ENCODE measurements at places on chromosomes 1 and 21. TPM values are rescaled to one million over a fixed set of nuclear protein-coding genes. Genes with fewer than 3 reads are reported as not detected.

ATP1A4 gene
- 0.40 TPM for total RNA-seq

GRCh38 chr21:35273333-35273732 is 224.2 kb upstream of the RUNX1 start:
- DNase-seq = no peak

GRCh38 chr1:47765236-47765635 is 231.9 kb downstream of the TRABD2B start:
- DNase-seq = peak; percentile 73

- DNase-seq = no peak
Measured at GRCh38 chr21:46033410-46034400, 52.1 kb downstream of the COL6A1 start.

DNA sequence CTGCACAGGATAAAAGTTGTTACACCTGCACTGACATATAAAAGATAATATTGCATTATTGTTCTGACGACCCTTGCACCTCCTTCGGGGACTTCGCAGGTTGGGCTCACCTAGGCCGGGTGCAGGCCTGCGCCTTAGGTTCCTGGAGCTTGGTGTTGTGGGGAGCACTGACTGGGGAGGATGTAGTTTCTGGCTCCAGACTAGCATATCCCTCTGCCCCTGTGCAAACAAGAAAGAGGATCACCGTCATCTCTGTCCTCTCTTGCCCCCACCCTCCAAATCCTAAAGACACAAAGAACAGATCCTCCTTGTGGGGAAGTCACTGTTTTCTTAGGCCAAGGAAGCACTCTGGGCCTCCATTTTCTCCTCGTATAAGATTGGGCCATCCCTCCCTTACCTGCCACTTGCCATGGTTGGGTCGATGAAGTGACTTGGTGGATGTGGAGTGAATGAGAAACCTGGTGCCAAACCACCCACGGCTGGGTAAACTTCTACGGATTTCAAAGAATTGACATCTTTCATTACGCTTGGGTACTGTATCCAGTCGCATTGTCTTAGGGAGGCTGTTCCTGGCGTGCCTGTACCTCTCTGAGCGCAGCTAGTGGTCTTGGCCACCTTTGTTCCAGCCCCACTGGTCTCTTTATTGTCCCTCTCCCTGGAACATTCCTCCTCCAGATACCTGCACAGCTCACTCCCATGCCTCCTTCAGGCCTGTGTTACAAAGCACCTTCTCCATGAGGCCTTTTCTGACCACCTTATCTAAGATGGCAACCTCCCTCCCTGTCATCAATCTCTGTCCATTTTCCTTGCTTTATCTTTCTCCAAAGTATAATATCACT is 34.4 kb upstream of the PKP1 start:
- no peak for DNase-seq

DNA sequence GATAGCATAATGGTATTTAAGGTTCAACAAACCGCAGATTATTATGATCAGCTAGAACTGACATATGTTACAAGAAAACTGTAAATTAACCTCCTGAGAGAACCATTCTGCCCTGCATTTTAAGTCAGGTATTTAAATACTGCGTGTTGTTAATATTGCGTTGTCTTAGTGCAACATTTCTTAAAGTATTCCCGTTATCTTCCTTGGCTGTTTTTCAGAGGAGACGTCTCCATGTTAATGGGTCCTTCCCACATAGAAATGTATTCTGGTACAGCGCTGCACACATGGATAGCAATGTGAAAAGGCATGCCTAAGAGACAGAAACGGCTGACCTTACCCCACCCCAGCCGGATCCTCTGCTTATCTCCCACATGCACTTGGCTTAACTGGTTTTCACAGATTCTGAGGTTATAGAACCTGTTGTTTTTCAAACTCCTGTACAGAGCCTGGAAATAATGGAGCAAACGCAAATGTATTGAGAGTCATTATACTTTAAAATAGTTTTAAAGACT is 22.8 kb upstream of the DEGS1 start:
- DNase-seq = no peak

- DNase-seq = no peak
Measured at GRCh38 chr1:5956022-5956830, 36.0 kb downstream of the NPHP4 start.
